Cardiac septum (tissue), 1 donor: ENCODE measurements at places on chromosomes 2 and 18. TPM values are rescaled to one million over a fixed set of nuclear protein-coding genes. Genes with fewer than 3 reads are reported as not detected.

The QPCT gene
- total RNA-seq, result 5.2 TPM

The ZC3H15 gene
- 36.8 TPM for total RNA-seq

The HOXD8 gene
- total RNA-seq, result 1.1 TPM

The ACTG2 gene
- total RNA-seq, result 3.9 TPM

The CASP10 gene
- 5.0 TPM for total RNA-seq

The ARHGAP15 gene
- 6.8 TPM for total RNA-seq

The GRHL1 gene
- 1.1 TPM for total RNA-seq

The REG3A gene
- total RNA-seq, result not detected

The FAM161A gene
- 1.9 TPM for total RNA-seq

The SH3BP4 gene
- total RNA-seq, result 9.1 TPM

The TNS1 gene
- 870 TPM for total RNA-seq

The ALKAL2 gene
- 2.7 TPM for total RNA-seq

The CYS1 gene
- total RNA-seq, result 3.8 TPM

GRCh38 chr2:196712867-196713266, 73.4 kb downstream of the CCDC150 start:
- no peak for DNase-seq

GRCh38 chr2:172084645-172085459, 455 bp upstream of the DLX1 start:
- no peak for DNase-seq

- no peak for DNase-seq
Measured at GRCh38 chr2:28434600-28434989, 41.9 kb downstream of the FOSL2 start.

- no peak for DNase-seq
Measured at GRCh38 chr2:26738481-26738880, 25.6 kb upstream of the SLC35F6 start.

- DNase-seq, result no peak
Measured at GRCh38 chr2:188713961-188714360, 260.2 kb upstream of the COL3A1 start.

- peak; percentile 44 for DNase-seq
Measured at GRCh38 chr2:44930274-44931197, 11.0 kb upstream of the SIX3 start.

GRCh38 chr2:68103709-68104055, 40.9 kb upstream of the C1D start:
- DNase-seq, result no peak

GRCh38 chr2:111005821-111006220, 114.9 kb upstream of the BCL2L11 start:
- no peak for DNase-seq

GRCh38 chr2:136051725-136052048, 66.3 kb upstream of the DARS1 start:
- DNase-seq, result no peak

DNA sequence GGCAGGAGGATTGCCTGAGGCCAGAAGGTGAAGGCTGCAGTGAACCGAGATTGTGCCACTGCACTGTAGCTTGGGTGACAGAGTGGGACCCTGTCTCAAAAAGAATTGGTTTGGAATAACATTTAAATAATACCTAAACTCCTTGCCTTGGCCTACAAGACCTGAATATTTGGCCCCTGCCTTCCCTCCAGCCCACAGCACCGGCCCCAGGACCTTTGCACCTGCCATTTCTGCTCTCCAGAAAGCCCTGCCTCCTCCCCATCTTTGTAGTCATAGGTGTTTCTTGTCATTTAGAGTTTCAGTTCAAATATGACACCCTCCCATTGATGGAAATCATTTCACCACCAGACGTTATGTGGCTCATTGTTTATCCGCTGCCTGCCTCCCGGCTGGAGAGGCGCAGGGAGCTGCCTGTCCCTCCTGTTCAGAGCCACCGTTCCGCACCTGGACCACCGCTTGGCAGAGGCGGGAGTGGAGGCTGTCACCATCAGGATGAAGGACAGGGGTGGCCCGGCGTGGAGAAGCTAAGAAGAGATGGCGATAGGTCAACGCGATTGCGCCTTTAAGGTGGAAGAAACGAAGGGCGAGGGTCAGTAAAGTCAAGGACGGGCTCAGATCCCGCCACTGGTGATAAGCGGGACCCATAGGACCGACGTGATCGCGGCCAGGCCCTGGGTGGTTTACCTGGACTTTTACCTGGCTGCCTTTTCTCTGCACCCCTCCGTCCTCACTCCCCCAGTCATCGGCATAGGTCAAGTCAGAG, 638 bp upstream of the LPIN1 start:
- no peak for DNase-seq

DNA sequence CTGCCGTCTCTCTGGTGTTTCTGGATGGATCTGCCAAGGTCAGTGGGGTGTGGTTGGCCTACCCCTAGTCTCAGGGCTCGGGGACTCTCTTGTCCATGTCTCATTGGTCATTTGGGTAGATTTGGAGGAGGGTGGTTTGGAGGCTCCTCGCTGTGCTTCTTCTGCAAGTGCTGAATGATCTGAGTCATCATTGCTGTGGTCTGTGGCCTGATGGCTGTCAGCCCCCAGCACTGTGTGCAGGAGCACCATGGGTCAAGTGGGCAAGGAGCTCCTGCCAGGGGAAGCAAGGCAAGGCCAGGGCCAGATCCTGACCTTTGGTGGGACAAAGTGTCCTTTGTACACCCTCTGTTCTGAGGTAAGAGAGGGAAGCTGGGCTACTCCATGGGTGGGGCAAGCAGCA, 221.8 kb downstream of the FHOD3 start:
- DNase-seq, result no peak

GRCh38 chr2:61911510-61911909, 6.0 kb downstream of the COMMD1 start:
- DNase-seq, result no peak

- no peak for DNase-seq
Measured at GRCh38 chr2:215028231-215028630, 110.2 kb downstream of the ABCA12 start.

GRCh38 chr18:26809346-26809745, 56.2 kb downstream of the AQP4 start:
- no peak for DNase-seq
